CD8-positive, alpha-beta T cell (primary cell): ENCODE measurements at places on chromosomes 4 and X.

DNA sequence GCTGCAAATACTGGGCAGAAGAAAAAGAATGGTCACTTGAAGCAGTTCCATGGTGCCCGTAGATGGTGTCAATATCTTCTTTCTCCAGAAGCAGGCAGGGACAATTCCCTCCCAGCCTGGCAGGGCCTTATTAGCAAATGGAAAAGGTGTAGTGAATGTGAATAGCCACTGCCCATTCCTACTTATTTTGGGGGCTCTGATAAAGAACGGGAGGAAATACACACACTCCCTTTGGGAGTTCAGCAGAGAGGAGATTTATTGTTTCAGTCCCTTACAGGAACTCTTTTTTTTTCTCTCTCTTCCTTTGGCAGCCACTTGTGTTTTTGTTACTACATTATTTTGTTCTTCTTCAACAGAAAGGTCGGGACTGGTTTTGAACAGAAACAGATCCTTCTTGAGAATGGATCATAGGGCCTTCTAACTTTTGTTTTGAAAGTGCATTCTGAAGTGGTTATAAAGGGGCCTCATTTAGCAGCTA, at the start of gene EMCN:
Gene EMCN (minus strand): TSS at position 159 of the 478 bp plus-strand sequence. CDS start 108 bp downstream, at position 51.
- no peak for DNase-seq

- DNase-seq: no peak
Measured at GRCh38 chr4:70943114-70943513, 40.9 kb downstream of the MOB1B start.

DNA sequence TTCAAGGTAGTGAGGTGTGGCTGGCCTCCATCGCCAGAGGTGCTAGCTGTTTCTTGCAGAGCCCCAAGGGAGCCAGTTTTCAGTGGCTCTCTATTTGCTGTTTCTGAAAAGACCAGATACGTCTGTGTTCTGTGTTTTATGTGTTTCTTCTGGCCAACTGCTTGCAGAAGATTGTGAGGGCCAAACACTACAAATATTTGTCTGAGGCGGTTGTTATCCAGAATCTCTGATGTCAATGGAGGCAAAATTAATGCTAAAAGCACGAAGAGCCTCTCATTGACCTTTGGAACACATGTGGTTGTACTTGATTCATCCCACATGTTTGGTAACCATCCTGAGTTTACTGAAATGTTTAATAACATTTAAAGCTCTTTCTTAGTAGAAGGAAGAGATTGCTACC, 113.9 kb downstream of the CT47B1 start:
- no peak for DNase-seq

GRCh38 chr4:151676301-151676700, 84.5 kb downstream of the GATB start:
- DNase-seq: no peak

DNA sequence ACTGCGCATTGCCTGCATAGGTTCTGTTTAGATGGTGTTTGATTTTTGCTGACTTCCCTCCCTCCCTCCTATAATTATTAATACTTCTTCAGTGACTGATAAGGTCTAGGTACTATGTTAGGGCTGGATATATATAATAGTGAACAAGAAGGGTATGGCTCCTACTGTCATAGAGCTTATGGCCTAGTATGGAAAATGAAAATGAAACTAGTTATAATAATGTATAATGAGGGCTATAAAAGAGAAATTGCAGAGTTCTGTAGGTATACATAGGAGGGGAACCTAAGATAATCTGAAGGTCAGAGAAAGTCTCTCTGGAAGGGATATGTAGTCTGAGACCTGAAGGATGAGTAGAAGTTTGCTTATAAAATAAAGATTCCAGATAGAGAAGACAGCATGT, 102.1 kb downstream of the DCK start:
- no peak for DNase-seq

DNA sequence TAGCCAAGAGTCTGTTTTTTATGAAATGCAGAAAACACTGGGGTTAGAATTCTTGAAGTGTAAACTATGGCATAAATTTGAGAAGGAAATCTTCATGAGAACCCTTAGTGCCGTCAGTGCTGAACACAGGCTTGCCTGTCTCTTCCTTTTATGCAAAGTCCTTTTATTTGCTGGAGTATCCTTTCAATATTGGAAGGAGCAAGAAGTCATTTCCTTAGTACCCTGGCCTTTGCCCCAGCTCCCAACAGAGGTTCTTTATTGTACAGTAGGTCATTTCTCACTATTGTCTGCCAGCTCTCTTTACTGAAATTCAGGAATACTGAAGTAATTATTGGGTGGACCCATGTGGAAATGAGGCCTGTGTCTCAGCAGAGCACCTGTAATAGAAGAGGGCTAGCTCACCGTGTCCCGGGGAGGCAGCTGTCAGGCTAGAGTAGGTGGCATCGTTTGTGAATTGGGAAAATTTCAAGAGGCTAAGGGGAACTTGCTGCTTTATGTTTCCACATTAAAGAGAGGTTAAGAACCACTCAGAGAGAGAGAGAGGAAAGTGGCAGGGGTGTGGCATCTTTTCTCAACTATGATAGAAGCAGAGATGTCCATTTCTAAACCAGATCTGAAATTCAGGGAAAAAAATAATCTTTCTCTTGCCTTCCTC, 8.7 kb downstream of the FHDC1 start:
- DNase-seq: no peak

DNA sequence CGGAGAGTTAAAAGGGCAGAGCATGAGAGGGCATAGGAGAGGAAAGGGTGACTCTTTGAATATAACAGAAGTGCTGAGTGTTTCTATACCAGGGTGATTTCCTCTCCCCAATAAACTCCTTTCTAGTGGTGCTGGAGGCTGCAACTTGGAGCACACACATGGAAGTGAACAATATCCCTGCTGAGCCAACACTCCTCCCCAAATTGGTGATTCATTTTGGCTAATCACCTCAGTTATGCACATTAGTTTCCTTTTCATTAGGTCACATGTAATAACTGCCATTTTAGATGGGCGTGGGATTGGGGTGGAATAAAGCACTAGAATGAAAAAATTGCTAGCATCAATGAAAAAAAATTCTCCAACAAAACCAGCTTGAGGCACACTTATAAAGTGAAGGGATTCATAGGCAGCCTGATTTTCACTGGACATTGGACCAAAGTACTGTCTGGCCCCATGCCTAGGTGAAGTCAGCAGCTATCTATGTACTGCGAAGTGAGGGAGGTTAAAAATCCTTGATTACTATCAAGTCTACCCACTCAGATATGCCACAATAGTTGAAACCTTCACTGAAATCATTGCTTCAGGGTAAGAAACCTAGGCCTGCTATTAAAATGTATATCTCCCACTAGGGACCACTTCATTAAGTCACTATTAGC, 174.0 kb downstream of the GLUD2 start:
- DNase-seq: no peak

- DNase-seq: no peak
Measured at GRCh38 chrX:68307769-68308168, 125.5 kb downstream of the OPHN1 start.

GRCh38 chr4:26858035-26858918, 2.4 kb upstream of the STIM2 start:
- no peak for DNase-seq

- no peak for DNase-seq
Measured at GRCh38 chrX:64187762-64188150, 17.8 kb downstream of the AMER1 start.

DNA sequence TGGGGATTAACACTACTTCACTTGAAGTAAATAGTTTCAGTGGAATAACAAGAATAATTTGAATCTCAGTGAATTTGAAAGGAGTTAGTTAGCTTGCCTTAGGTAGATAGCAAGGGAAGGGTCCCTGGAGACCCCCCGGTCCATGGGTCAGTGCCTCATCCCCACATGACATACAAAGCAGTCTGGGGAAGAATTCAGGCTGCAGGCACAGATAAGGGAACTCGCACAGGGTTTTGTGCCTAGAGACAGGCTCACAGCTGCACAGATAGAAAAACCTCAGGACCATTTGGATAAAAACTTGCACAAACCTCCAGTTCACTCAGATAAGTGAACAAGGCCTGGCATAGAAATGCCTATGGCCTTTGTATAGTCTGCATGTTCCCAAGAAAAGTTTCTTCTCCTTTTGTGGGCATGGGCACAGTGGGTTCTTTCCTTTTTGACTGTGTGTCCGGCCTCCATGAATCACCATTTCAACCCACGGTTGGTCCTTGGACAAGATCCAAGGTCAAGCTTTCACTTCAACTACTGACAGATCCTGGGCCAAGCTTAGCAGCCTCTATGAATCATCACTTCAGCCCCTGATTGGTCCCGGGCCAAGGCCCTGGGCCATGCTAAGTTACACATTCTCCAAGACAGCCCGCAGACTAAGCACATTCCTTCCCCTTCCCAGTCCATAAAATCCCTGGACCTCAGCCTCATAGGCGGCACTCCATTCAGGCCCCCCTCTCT, 108.3 kb upstream of the KLHL4 start:
- DNase-seq: no peak

DNA sequence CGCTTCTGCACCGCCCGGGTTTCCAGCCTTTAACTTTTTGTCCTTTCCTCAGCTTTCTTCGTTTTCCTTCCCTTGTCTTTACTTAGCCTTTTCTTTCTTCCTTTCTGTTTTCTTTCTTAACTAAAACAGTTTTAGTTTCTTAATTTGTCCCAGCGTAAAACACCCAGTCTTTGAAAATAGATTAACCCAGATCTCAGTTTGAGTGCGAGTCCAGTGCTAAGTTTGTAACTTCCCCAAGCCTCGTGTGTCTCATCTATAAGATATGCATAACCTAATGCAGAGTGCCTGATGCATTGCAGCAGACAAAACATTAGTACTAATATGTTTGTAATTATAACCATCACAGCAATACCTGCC, 460 bp upstream of the GEMIN8 start:
- no peak for DNase-seq

GRCh38 chrX:118117741-118118140, 1.1 kb upstream of the KLHL13 start:
- no peak for DNase-seq

- DNase-seq: no peak
Measured at GRCh38 chr4:124135409-124135813, 577.1 kb downstream of the ANKRD50 start.

DNA sequence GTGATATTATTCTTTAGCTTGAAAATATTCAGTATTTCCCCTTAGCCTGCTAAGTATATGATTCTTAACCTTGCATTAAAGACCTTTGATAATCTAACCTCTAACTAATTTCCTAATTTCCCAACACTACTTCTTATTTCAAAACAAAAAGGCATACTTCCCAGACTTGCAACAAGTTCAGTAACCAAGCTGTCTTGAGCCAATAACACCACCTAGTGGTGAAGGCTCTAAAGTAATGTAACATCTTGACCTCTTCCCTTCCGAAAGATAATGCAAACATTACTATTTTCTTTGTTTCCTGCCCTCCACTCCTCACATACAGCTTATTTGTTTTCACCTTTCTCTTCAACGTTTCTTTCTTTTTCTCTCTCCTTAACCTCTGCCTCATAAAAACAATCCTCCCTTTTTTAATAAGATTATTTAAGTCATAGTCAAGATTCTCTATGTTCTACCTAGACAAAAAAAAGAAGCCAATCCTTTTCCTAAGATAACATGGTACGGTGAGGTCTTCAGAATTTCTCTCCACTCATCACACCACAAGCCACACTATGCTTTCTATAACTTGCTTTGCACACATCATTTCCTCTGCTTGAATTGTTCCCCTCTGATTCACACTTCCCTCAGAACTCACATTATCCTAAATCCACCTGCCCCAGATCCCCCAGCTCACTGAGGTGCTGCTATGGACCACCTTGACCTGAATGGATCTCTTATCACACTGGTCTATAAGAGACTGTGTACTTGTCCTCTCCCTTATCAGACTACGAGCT, 3.5 kb downstream of the FAT1 start:
- no peak for DNase-seq

DNA sequence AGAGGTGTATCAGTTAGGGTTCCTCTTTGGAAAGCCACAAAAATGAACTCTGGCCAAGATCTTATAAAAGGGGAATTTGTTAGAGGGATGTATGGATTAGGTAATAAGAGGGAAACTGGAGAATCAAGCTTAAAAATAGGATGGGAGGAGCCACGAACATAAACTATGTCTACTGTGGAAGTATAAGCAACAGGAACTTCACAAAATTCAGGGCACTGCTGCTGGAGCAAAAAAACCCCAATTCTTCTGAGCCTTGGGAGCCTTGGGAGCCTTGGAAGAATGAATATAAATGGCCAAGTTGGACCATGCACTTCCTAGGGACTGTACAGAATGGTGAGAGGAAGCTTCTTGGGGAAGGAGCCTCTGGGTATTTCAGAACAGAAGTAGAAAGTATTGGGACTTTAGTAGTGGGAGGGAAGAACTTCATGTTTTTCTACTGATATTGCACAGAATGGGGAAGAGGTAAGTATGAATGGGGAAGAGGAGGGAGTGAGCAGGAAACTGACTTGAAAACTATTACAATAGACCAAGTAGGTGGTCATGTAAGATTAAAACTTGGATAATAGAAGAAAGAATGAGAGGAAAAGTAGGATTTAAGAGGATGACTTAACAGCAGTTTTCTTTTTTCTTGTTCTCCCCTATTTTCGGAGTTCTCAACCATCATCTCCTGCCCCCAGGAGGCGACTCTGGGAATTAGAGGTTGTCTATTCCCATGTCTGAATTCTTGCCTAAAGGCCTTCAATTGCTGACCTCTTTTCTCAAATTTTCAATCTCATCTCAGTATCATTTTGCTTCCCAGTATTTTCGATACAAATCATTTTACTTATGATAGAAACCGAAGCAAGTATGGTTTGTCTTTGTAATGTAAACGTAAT, 44.4 kb upstream of the TAPT1 start:
- DNase-seq: no peak

- no peak for DNase-seq
Measured at GRCh38 chr4:95105112-95105511, 347.4 kb downstream of the BMPR1B start.

DNA sequence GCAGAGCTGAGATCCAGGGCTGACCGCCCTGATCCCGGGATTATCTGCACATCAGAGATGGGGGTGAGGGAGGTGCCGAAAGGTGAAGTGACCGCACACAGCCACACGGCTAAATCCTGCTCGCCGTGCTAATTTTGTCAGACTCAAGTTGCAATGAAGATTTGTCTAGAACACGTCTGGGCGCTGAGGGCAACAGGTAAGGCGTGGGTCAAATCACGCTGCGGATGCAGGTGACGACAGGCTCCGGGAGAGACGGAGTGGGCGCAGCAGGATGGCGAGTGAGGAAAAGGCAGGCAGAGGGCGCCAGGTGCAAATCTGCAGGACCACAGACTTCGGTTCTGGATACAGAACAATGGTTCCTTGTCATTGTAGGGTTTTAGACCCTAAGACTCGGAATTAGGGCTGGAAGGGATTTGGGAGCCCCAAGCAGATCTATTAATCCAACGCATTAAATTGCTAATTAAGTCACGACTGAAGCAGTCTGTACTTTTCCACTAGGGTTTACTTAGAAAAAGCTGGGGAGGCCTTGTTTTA, 1.9 kb upstream of the TBC1D14 start:
- DNase-seq: no peak

DNA sequence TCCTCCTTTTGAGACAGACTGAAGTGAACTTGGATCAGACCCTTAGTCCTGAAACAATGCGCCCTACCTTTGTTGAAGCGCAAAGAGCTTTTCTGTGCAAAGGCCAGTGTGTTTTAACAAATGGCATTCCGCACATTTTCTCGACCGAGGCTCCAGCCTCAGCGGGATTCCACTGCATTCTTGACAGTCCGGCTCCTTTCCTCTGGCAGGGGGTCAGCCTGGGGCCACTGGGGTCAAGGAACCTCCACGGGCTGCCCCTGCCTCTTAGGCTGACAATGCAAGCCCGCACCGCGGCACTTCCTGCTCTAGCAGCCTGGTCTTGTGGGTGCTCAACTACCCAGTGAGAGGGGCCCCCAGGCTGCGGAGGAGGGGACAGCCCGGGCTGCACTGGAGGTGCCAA, 47.2 kb upstream of the TFDP3 start:
- DNase-seq: no peak
